ENCODE measurements at places on chromosomes 7 and 10. TPM values are rescaled to one million over a fixed set of nuclear protein-coding genes. Genes with fewer than 3 reads are reported as not detected.

Gene HIBADH
- 21.2 TPM for total RNA-seq

- H3K27ac ChIP-seq = no peak overlapping the region
- no peaks in the 10 kb centered on the region for H3K36me3 ChIP-seq
- no peak overlapping the region for H3K4me3 ChIP-seq
- no peaks in the 10 kb centered on the region for H3K27me3 ChIP-seq
These were observed 196.8 kb upstream of the POT1 start for GRCh38 chr7:125126376-125126775.

- no peaks in the 10 kb centered on the region for H3K4me1 ChIP-seq
- no peak overlapping the region for H3K27ac ChIP-seq
- no peak for DNase-seq
- H3K36me3 ChIP-seq = no peaks in the 10 kb centered on the region
These were observed 35.7 kb downstream of the SLIT1 start for GRCh38 chr10:97150013-97150595.

Gene CFAP69
- not detected for total RNA-seq

Gene ATP6V1F
- 134 TPM for total RNA-seq

DNA sequence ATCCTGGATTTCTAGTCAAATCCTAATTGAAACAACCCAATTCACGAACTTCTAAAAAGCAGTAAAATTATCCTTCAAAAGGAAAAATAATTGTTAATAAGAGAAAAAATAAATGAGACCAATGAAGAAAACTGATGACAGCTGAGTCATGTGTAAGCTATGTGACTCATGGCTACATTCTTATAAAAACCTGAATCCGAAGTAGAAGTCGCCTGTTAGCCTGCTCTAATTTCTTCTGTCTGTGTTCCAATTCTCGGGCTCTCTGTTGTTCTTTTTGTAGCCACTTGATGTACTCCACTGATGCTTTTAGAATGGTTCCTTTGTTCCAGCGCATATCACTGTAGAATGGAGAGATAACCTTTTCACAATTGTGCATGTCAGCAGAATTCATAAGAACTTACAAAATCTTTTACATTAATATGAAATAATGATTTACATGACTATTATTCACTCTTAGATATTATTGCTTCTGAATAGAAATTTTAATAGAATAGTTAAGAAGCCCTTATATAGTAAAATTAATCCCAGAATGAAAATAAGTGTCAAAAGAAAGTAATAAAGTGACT is 88.8 kb downstream of the TFEC start:
- H3K4me1 ChIP-seq = no peaks in the 10 kb centered on the region
- H3K27me3 ChIP-seq = no peaks in the 10 kb centered on the region
- no peak overlapping the region for H3K4me3 ChIP-seq
- no peak overlapping the region for H3K27ac ChIP-seq
- DNase-seq = no peak
- no peaks in the 10 kb centered on the region for H3K36me3 ChIP-seq

Gene ASB10
- not detected for total RNA-seq

Gene TYW1B
- 3.3 TPM for total RNA-seq

DNA sequence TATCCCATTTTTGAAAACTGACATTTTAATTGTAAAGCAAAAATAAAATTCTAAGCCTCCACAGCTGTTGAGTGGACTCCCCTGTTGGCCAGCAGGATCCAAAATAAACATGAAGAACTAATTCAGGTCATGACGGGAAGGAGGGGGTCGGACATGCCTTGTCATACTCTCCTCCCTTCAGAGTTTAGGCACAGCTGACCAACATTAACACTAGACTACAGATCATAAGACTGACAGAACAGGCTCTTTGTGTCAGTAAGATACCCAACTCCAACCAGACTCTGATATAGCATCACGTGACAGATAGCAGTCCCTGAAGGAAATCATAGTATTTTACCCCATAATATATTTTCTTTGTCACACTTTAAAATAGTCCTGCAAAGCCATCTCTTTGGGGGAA is 20.9 kb upstream of the ZNF12 start:
- no peak overlapping the region for H3K4me3 ChIP-seq
- H3K36me3 ChIP-seq = peaks cover 11% of the 10 kb centered on the region

DNA sequence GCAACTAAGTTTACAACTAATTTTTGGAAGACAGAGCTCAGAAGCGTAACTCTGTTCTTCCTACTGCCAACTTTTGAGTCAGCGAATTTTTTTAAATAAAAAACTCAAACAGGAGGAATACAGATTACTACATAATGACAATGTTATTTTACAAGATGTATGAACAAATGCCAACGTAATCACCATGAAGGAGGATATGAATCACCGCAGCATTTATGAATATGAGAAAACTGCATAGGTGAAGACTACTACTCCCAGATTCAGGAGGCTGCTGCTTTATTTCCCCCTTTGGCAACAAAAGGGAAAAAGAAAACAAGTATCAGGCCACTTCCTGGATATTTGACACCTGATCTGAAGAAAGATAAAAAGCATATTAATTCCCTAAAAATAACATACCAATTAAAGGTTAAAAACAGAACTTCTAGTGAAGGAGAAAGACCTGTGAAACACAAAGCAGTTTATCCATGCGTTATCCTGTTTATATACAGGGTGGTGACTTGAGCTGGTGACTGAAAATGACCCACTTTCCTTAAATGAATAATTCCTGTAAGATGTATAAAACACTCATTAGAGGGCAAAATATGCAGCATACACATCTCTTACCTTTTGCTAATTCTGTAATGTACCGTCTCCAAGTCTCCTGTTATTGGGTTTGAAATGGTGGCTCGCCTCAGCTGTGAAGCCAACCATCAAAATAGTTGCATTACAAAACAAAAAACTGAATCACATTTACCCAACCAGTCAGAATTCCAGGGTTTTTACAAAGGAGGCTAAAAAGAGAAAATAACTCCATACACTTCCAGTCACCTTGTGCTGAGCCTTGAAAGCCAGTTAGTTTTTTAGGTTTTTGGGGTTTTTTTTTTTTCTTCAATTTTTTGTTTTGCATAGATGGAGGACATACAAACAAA is 52.0 kb downstream of the P4HA1 start:
- no peak for DNase-seq
- peaks cover 12% of the 10 kb centered on the region for H3K4me1 ChIP-seq
- H3K27ac ChIP-seq = no peak overlapping the region
- H3K36me3 ChIP-seq = peaks cover 32% of the 10 kb centered on the region
- H3K4me3 ChIP-seq = no peak overlapping the region

DNA sequence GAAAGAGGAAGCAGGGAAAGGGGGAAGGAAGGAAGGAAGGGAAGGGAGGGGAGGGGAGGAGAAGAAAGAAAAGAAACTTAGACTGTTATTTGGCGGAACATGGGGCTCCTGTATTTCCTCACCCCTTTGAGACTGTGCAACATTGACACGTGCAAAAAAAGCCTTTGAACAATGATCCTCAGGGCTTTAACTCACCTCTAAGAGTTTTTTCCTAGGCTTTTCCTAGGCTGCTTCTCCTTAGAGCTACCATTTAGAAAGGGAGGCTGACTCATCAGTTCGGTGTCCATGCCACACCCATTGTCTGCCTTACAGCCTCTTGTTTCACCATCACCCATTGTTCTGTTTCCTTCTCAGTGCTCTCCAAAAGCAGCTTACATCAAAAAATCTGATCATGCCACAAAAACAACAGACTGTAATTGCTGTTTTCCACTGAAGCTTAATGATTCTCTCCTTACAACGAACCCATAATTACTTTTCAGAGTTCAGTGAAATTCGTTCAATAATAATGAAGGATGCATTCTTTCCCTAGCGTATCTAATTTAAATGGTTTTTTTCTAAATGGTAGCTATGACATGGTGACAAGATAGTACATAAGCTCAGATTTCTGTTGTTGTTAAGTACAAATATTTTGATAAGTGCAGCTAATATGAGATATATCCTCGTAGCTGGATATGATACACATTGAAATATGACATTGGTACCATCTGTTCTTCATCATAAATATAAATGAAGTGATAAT is 90.8 kb downstream of the PRLHR start:
- no peak overlapping the region for H3K4me3 ChIP-seq
- no peaks in the 10 kb centered on the region for H3K36me3 ChIP-seq
- no peaks in the 10 kb centered on the region for H3K4me1 ChIP-seq
- DNase-seq = no peak

DNA sequence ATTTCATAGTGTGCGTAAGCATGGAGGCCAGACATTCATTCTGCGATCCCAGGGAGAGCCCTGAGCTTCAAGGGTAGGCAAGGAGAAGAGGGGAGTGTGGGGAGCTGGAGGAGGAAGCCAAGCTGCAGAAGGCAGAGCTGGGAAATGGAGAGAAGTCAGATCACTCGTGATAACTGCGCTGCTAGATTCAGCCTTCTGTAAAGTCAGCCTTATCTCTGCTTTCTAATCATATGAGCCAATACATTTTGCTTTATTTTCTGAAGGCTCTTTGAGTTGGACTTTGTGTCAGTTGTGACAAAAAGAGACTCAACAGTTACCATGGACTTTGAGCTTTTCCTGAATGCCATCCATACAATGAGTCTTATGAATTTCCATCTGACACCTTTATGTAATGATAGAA is 61.7 kb upstream of the CREB5 start:
- no peaks in the 10 kb centered on the region for H3K36me3 ChIP-seq

DNA sequence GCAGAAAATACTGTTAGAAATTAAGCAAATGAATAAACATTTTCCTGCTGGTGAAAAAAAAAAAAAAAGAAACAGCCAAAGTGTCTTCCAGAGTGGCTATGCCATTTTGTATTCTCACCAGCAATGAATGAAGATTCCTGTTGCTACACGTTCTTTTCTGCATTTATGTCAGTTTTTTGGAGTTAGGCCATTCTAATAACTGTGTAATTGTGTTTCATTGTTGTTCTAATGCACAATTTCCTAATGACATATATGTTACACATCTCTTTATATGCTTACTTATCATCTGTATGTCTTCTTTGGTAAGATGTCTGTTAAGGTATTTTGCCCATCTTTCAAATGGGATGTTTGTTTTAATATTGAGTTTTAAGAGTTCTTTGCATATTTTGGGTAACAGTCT is 213.7 kb downstream of the ITGB1 start:
- H3K27ac ChIP-seq = no peak overlapping the region
- H3K27me3 ChIP-seq = no peaks in the 10 kb centered on the region
- H3K36me3 ChIP-seq = no peaks in the 10 kb centered on the region
- no peaks in the 10 kb centered on the region for H3K4me1 ChIP-seq
- H3K4me3 ChIP-seq = no peak overlapping the region

Gene CYP2E1
- 0.52 TPM for total RNA-seq

GRCh38 chr7:157413881-157414701 is 77.3 kb downstream of the DNAJB6 start:
- H3K4me3 ChIP-seq = no peak overlapping the region
- peaks cover 7% of the 10 kb centered on the region for H3K4me1 ChIP-seq
- peaks cover 7% of the 10 kb centered on the region for H3K36me3 ChIP-seq
- no peaks in the 10 kb centered on the region for H3K27me3 ChIP-seq

- H3K27me3 ChIP-seq = no peaks in the 10 kb centered on the region
- H3K27ac ChIP-seq = peak overlapping the region; percentile 45
- no peak overlapping the region for H3K4me3 ChIP-seq
- peaks cover 10% of the 10 kb centered on the region for H3K36me3 ChIP-seq
- peaks cover 13% of the 10 kb centered on the region for H3K4me1 ChIP-seq
These were observed 61.2 kb downstream of the DNAJB6 start for GRCh38 chr7:157397731-157398691.

- no peak overlapping the region for H3K27ac ChIP-seq
- peaks cover 9% of the 10 kb centered on the region for H3K4me1 ChIP-seq
- no peak overlapping the region for H3K4me3 ChIP-seq
- DNase-seq = no peak
- peaks cover 5% of the 10 kb centered on the region for H3K36me3 ChIP-seq
These were observed 4.3 kb downstream of the GAD2 start for GRCh38 chr10:26220901-26221300.

Gene TDRD1
- 0.13 TPM for total RNA-seq

Gene CH25H
- not detected for total RNA-seq

- no peak overlapping the region for H3K4me3 ChIP-seq
- H3K27me3 ChIP-seq = no peaks in the 10 kb centered on the region
- no peak for DNase-seq
- no peaks in the 10 kb centered on the region for H3K36me3 ChIP-seq
- no peaks in the 10 kb centered on the region for H3K4me1 ChIP-seq
These were observed 32.7 kb downstream of the CALML5 start for GRCh38 chr10:5466451-5467206.

- no peaks in the 10 kb centered on the region for H3K36me3 ChIP-seq
- peaks cover 23% of the 10 kb centered on the region for H3K4me1 ChIP-seq
- no peak overlapping the region for H3K27ac ChIP-seq
- DNase-seq = no peak
- peaks cover 8% of the 10 kb centered on the region for H3K27me3 ChIP-seq
- H3K4me3 ChIP-seq = no peak overlapping the region
These were observed 177.5 kb downstream of the RAPGEF5 start for GRCh38 chr7:22179442-22179879.

- no peak overlapping the region for H3K4me3 ChIP-seq
- DNase-seq = peak; percentile 25
- H3K4me1 ChIP-seq = no peaks in the 10 kb centered on the region
- peaks cover 15% of the 10 kb centered on the region for H3K27me3 ChIP-seq
- no peaks in the 10 kb centered on the region for H3K36me3 ChIP-seq
These were observed 71.4 kb downstream of the NEURL1 start for GRCh38 chr10:103564776-103565520.

DNA sequence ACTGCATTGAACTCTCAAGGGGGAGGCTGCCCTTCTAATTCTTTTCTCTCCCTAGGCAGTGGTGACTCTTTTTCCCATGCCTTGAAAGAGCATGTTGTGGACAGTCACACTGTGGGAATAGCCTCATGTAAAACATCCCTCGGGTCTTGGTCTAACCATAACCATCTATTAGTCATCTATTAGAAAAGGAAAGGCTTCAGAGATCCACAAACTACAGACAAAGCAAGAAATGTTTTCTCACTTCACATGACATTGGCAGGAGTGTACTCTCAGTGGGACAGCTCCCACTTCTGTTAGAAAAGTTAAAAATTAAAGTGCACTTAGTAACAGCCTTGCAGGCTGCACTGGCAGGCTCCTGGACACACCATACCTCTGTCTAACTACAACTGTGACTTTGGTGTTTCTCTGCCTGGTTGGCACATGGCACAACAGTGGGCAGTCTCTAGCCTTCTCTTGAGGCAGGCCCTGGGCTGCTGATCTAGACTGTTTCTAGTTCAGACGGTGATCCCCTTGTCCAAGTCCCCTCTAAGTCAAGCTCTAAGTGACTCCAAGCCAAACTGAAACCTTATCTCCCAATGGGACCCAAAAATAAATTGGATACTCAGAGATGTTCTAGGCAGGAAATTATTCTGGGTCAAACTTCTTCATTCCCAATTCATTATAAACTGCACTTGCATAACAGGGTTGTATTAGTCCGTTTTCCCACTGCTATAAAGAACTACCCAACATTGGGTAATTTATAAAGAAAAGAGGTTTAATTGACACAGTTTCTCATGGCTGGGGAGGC is 57.9 kb upstream of the ITGB1 start:
- no peak overlapping the region for H3K4me3 ChIP-seq
- no peaks in the 10 kb centered on the region for H3K4me1 ChIP-seq
- no peak overlapping the region for H3K27ac ChIP-seq
- H3K36me3 ChIP-seq = no peaks in the 10 kb centered on the region

Measured in activated T-helper 1 cell treated with anti-CD3 and anti-CD28 coated beads, Interleukin-12 subunit alpha, Interleukin-12 subunit beta, Interleukin-2, Interleukin-4 antibody, amounts not matched to agents 30 ng/mL and 10 ng/mL and 1 ng/mL, durations not matched to agents 14 hours and 24 hours and 36 hours (primary cell).